Left lung (tissue), 14 donors: ENCODE measurements at places on chromosomes 3 and 15. TPM values are rescaled to one million over a fixed set of nuclear protein-coding genes. Genes with fewer than 3 reads are reported as not detected.

DNA sequence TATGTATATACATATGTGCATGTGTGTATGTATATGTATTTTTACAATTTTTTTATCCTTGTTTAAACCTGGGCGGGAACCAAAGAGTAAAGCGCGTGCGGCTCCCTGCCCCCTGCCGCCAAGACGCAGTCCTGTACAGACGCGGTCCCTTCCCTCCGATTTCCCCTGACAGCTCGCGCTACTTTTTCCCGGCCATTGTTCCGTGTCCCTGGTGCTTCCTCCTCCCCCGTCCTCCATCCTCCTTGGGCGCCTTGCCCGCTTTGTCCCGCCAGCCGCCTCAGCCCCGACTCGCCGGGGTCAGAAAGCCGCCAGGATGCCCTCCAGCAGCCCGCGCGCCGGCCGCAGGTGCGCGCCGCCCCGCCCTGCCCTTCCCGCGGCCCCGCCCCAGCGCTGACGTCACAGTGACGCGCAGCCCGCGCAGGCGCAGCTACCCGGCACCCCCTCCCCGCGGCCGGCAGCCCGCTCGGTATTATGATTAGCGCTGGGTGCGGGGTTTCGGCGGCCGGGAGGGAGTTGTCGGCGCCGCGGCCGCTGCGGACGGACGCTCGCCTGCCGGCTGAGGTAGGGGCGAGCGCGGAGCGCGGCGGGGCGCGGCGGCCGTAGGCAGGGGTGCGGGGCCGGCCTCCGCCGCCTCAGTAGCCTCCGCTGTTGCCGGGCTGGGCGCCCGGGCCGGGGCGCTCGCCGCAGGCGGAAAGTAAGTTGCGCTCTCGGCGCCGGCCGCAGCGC is at the start of gene SNRK:
TSS of gene SNRK (plus strand) at position 426 of the 726 bp plus-strand sequence. CDS start 16,664 bp downstream, outside the sequence.
- peak; percentile 91 for DNase-seq

GRCh38 chr15:87846746-87847145 is 409.8 kb downstream of the NTRK3 start:
- DNase-seq = no peak

DNA sequence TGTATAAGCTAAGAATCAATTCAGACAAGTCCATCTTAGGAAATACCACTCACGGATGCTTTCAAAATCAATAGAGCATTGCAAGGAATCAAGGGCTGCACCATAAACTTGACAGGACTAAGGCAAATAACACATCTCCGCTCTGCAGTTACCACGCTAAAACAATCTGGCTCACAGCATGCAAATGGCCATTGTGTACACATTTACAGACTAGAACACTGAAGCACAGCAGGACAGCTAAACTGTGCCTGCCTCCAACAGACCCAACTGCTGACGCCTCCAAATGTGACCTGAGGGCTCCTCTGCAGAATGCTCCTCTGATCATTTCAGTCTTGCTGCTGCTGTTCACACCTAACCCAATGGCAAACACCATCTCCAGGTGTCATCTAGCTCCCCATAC is 104.3 kb downstream of the MEX3B start:
- no peak for DNase-seq

- DNase-seq = peak; percentile 12
Measured at GRCh38 chr3:291646-292436, 95.3 kb downstream of the CHL1 start.

DNA sequence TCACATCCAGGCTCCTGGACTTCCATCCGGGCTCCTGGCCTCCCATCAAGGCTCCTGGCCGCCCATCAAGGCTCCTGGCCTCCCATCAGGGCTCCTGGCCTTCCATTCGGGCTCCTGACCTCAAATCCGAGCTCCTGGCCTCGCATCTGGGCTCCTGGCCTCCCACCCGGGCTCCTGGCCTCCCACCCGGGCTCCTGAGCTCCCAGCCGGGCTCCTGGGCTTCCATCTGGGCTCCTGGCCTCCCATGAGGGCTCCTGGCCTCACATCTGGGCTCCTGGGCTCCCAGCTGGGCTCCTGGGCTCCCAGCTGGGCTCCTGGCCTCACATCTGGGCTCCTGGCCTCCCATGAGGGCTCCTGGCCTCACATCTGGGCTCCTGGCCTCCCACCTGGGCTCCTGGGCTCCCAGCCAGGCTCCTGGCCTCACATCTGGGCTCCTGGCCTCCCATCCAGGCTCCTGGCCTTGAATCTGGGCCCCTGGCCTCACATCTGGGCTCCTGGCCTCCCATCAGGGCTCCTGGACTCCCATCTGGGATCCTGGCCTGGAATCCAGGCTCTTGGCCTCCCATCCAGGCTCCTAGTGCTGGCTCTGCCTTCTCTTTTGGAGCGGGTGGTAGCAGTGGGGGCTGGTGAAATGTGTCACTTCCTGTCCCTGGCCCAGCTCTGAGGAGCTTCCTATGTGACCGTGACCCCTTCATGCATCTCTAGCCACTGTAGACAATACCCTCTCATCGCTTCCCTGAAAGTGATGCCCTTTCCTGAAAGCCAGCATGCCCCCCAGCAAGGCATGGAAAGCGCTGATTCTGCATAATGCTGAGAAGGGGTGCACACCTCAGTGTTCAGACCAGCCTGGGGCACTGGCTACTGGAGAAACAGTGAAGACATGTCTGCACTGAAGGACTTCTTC is 62.7 kb upstream of the BLM start:
- DNase-seq = no peak

DNA sequence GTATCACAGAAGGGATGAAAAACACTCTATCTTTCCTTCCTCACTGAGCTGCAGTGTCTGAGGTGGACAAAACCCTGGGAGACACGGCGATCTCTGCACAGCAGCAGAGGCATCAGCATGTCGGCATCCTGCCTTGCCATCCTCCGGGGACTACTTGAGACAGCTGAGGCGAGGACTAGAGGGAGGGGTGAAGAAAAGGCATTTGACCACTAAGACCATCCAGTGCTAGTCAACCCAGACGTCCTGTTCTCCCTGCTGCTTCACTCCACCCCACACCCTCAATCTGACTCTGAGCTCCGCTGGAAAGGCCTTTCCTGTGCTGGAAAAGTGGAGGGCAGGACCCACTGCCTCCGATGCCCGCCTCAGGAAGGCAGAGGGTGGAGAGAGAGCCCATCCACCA is 67.3 kb downstream of the VGLL4 start:
- no peak for DNase-seq

GRCh38 chr3:50350213-50350526 is 405 bp downstream of the NPRL2 start:
- DNase-seq = no peak

DNA sequence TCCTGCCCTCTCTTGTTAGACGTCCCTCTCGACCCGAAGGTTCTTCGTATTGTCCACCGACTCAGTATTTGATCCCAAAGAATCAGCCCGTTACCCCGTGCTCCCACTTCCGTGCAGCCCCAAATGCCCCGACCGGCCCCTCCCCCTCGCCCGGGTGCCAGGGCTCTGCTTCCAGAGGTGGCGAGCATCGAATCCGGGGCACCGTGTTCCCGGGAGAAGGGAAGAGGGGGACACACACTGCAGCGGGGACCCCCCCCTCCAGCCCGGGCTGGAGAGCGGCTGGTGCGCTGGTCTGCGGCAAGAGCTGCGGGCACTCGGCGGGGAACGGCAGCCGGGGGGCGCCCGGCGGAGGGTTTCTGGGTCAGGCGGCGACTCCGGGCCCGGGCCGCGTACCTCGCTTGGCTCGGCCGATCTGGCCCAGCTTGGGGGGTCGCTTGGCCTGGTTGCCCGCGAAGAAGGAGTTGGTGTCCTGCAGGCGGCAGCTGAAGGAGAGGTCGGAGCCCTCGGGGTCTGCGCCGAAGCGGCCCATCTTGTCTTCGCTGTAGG is 556 bp downstream of the CAMK2N2 start:
- DNase-seq = no peak

DNA sequence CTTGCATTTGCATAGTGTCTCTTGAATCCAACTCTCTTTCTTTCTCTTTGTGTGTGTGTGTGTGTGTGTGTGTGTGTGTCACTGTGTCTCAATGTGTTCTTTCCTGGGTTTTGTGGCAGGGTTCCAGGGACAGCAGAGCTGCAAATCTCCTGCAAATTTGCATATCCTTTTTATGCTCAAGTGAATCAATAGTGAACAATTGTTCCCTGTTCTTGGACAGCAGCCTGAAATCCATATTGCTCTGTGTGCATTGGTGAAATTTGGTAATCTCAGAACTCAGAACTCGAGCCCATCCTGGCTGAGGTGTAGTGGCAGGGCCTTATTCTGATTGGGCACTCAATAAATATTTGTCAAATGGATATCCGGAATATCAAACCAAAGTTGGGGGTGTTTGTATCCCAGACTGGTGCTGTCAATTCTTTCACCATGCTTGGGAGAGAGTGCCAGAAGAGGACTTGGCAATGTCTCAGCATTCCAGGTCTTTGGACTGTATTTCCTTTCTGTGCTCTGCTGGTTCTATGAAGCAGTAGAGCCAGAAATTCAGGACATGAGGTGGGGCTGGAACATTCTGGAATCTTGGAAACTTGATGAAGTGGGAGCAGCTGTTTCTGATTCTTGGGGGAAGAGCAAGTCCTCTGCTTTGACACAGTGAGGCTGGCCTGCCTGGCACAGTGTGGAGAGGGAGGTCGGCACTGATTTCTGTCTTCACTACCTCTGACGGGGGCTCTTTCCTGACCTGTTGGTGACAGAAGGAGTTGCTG is 380.6 kb upstream of the C2CD4B start:
- DNase-seq = peak; percentile 42

DNA sequence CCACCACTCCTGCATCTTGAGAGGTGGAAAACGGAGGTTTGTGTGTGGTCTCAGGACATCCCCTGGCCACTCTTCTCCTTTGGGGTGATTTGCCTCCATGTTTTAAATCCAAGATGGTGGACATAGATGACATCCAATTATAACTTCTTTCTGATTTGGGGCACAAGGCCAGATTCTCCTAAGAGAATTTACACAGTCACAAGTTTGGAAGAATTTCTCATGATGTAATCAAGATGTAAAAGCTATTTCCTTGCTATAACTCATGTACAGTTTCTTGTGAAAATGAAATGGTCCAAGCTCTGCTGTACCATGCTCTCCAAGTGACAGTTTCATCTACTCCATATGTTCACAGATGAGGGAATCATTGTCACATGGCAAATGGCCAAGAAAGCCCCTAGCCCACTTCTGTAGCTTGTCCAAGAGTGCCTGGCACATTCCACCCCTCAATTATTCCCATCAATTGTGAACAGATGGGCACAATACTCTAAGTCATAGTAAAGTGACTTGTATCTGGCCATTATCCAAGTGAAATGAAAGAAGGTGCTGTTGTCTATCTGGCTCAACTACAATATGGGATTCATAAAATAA is 134.6 kb upstream of the ROPN1 start:
- DNase-seq = no peak

DNA sequence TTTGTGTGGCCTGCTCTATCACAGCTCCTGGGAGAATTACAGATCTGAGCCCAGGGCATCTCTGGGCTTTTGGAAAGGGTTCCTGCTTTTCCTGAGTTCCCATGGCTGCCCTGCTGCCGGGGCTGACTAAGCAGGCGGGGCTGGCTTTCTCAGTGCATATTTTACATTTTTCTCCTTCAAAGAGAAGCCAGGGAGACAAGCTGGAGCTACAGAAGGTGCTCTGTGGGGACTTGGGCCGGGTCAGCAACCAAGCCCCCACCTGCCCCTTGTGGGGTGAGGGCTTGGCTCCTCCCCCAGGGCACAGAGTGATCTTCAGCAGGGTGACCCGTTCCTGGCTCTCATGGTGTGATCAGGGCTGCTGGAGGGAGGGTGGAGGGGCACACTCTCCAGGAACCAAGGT is 17.4 kb downstream of the ABTB1 start:
- no peak for DNase-seq

GRCh38 chr15:79702621-79703020 is 194.2 kb downstream of the MTHFS start:
- DNase-seq = no peak

GRCh38 chr3:7504886-7505775 is 644.2 kb downstream of the GRM7 start:
- DNase-seq = no peak

DNA sequence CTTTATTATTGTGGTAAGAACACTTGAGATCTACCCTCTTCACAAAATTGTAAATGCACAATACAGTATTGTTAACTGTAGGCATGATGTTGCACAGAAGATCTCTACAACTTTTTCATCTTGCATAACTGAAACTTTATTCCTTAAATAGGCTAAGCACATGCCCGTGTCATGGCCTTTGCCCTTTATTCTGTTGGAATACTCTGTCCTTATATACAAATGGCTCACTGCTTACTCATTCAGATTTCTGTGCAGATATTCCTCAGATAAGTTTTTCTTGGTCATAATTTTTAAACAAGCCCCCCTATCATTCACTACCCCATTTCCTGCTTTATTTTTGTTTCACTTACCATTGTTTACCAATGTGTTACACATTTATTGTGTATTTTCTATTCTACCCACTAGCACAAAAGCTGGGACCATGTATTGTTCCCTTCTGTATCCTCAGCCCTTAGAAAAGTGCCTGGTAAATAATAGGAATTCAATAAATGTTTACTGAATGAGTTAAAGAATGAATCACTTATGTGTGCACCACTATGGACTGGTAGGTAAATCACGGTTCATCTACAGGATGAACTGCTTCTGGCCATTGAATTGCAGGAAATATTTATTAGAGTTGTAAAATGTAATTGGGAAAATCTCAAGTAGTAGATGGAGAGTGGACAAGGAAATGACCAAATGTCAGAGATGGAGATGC is 151.0 kb downstream of the CPNE4 start:
- DNase-seq = no peak

DNA sequence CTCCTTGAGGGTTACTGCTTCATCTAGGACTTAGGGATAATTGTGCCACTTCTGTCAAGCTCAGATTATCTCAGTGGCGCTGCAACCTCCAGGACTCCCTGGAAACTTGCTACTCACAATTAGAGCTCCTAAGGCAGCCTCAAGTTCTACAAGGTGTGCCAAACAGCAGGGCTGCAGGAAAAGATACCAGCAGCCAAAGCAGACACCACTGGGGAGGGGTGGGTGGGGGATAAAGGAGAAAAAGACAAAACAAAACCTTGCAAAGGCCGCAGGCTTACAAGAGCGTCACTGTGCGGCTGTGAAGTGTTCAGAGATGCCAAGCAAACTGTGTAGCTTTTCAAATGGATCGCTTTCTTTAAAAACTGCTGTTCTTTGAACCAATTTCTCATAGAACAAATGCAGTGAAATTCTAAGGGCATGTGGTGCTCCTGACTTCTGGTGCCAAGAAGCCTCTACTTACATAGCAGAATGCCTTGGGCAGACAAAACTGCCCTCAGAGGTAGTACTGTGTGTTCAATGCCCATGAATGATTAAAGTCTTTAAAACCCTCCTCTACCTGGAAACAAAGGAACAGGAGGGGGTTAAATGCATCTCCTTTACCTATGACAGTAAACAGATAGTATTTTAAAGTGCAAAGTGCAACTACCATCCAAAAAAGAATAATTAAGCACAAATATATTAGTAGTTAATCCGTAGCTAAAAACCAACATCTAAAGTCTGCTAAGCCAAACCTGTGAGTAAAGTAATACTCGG is 353.4 kb downstream of the FOXP1 start:
- no peak for DNase-seq

- DNase-seq = no peak
Measured at GRCh38 chr3:60434950-60435349, 816.3 kb downstream of the FHIT start.

GRCh38 chr15:89367485-89368451 is 33.1 kb upstream of the POLG start:
- DNase-seq = no peak

- DNase-seq = no peak
Measured at GRCh38 chr15:39362821-39363561, 217.9 kb upstream of the THBS1 start.

HRH1 gene
- polyA plus RNA-seq = 4.7 TPM

ACKR4 gene
- 1.8 TPM for polyA plus RNA-seq

VIPR1 gene
- polyA plus RNA-seq = 9.8 TPM

CFAP92 gene
- polyA plus RNA-seq = 4.3 TPM

BFSP2 gene
- not detected for polyA plus RNA-seq

ISLR gene
- 51.2 TPM for polyA plus RNA-seq

RAD51 gene
- 12.7 TPM for polyA plus RNA-seq

TMC3 gene
- polyA plus RNA-seq = 0.25 TPM

PLIN1 gene
- polyA plus RNA-seq = 1.7 TPM

STRIT1 gene
- not detected for polyA plus RNA-seq
